ENCODE measurements at places on chromosomes 5 and 9.

DNA sequence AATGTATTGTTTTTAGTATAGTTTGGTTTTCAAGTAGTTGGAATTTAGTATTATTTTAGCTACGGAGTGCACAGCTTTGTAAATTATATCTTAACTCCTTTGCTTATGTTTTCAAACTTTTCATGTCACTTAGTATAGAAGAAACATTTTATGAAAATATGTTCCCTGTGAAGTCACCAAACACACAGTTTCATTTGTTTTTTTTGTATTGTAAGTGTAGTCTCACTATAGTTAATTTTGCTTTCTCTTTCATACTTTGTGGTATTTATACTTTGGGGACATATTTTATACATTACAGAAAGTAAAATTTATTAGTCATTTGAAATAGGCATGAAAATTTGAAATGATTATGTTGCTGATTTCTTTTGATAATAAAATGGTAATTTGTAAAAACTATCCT is 5.0 kb downstream of the CHSY3 start:
- no peak for DNase-seq

GRCh38 chr5:13339093-13339492 is 605.4 kb downstream of the DNAH5 start:
- DNase-seq: no peak

GRCh38 chr5:102959055-102959454 is 160.9 kb downstream of the GIN1 start:
- no peak for DNase-seq

DNA sequence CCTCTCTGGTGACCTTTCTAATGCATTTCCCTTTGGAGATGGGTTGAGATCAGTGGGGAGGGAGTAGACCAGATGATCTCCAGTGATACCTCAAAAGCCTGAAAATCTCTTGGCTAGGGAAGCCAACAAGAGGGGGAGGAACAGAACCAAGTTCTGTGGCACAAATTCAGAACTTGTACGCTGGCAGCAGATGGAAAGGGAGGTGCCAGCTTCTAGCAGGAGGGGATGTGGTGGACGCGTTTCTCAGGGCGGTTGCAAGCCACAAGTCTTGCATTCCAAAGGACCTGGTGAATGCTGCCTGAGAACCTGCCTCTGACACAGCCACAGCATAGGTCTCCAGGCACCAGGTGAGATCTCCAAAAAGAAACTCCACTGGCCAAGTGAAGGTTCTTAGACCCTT is 13.4 kb downstream of the SLIT3 start:
- DNase-seq: no peak

- DNase-seq: no peak
Measured at GRCh38 chr5:96297867-96298266, 135.2 kb downstream of the PCSK1 start.

- DNase-seq: no peak
Measured at GRCh38 chr9:90890146-90890810, 88.7 kb downstream of the SYK start.

DNA sequence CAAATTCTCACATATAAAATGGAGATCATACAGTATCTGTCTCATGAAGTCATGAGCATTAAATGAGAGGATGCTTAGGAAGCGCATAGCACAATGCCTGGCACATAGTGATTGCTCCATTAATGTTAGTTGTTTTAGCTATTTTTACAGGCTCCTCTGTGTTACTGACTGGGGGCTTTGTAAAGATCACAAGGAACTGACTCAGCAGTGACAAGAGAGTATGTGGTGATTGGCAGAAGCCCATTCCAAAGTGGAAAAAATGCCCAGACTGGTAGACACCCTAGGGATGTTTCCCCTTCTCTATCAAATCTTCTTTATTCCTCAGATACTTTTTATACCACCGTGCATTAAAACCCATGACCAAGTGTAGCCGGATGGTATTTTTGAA is 33.5 kb downstream of the ABLIM3 start:
- no peak for DNase-seq

DNA sequence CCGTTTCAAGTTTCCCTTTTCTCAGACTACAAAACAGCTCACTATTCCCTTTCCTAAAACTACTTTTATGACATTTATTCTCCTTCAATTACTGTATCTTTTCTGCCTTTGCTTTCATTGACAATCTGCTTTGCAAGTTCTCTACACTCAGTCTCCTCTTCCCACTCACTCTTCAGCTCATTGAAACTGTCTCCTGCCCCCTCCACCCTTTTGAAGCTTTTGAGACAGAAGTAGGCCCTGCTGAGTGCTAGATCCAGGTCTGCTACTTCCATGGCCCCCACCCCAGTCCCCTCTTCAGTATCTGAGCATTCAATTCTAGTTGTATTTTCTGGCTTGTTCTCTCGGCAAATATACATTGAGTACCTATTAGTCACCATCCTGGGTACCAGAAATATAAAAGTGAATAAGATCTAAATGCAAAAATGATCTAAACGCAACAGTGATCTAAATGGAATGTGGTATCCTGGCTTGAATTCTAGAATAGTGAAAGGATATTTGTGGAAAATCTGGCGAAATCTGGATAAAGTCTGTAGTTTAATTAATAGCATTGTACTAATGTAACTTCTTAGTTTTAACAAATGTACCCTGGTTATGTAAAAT is 58.4 kb downstream of the OR2K2 start:
- no peak for DNase-seq

DNA sequence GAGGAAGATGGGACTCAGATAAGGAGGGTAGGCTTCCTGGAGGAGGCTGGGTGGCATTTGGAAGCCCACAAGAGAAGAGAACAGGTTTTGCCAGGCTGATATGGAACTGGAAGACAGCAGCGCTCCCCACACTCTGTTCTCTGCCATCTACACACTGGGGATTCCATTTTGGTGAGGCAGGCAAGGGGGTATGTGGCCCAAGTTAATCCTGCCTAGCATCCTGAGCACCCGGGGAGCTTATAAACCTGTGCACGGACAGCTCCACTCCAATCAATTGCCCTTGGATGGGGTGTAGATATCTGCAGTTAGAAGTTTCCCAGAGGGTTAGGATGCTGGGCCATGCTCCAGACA is 158.8 kb downstream of the MACROH2A1 start:
- DNase-seq: no peak

DNA sequence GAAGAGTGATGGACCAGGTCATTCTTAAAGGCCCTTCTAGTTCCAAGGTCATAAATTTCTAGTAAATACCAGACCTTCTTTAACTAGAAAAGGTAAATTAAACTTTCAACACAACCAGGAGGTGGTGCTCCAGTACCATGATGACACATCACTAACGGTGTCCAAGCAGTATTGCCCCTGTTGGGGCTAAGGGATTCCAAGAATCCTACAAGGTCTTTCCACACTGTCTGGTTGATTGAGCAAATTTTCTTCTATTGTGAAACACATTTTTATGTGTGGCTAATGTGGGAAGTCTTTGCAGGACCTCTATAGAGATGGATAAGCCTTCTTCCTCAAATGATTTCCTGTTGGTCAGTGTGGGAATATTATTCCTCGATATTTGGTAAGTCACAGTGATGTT is 459.6 kb upstream of the PAPPA start:
- no peak for DNase-seq

DNA sequence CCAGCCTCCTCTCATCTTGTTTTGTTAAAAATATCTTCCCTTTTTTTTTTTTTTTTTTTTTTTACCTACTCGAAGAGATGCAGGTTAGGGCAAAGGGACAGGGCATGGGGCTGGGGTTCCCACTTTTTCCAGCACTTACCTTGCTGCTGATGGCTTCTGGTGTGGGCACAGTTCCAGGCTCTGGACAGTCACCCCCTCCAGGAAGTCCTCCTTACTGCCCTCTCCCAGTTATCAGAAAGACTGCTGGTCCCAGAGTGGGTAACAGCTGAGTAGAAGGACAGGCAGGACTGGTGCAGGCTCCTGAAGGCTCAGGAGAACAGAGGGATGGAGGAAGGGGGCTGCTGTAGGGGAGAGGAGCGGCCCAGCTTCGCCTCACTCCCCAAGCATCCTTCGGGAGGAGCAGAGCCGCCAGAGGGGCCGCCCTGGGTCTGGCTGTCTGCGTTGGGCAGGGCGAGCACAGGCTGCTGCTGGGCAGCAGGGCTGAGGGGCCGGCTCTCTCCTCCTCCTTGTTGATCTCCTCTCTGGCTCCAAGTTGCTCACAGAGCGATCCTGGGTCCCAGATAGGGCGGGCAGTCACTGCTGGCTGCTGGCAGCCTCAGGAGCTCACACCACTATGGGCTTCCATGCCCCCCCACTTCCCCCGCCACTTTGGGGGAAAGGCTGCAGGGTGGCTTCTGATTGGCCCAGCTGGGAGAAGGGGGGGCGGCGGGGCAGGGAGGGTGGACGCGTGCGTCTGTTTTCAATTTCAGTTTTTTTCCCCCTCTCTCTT is at the start of gene PDGFRB:
Gene PDGFRB (minus strand): TSS at position 588 of the 769 bp plus-strand sequence. CDS start 18,798 bp downstream, outside the sequence.
- DNase-seq: no peak

DNA sequence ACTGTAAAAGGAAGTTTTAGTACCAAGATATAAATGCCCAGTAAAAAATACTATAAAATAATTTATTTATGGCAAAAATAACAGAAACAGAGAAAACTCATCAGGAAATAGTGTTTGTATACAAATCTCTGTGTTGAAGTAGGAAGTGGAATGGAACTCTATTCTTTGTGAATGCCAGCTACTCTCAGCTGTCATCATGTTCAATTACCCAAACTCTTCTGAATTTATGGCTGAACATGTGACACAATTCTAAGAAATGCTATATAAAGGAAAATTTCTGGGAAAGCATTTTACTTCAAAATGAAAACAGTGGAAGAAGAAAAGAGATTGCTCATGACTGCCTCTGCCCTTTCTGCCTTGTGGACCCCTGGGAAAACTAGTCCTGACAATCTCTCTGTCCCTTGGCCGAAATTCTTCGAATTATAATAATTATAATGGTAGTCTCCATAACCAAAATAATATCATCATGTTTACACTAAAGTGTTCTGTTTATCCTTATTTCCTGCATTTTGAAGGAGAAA is 522.3 kb upstream of the ST8SIA4 start:
- DNase-seq: no peak

- DNase-seq: no peak
Measured at GRCh38 chr5:66174338-66174737, 30.2 kb downstream of the SREK1 start.

DNA sequence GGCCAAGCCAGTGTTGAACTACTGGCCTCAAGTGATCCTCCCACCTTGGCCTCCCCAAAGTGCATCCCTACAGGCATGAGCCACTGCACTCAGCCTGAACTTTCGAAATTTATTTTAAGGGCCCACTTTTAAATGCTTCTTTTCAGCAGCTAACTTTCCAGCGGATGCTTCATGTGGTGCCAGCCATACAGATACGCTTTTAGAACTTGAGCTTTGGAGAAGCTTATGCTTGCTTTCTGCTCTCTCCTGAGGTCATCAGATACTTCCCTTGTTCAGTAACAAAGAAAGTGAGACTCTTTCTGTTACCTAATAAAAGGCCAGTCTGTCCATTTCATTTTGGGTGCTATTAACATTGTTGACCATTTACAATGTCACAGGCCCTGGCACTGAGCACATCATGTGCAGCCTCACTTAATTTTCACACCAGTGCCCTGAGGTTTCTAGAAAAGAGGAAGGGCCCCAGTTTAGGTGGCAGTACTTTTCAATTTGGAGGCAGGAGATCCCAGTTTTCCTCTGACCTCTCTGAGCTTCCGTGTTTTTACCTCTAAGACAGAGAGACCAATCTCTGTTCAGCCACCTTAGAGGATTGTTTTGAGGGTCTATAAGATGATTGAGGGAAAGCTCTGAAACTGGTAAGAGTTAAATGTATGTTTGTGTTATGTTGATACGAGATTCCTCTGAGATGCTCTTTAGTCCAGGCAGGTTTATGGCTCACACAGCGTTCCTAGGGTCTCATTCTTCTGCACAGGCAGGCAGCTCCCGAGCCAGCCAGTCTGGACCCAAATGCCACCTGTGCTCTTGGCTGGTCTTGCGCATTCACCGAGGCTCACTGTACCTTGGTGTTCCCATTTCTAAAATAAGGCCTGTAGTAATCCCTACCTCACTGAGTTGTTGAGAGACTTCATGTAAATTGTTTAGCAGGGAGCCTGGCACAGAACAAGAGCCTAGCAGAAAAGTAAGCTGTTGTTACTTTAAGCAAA is 4.4 kb downstream of the ABL1 start:
- DNase-seq: no peak

DNA sequence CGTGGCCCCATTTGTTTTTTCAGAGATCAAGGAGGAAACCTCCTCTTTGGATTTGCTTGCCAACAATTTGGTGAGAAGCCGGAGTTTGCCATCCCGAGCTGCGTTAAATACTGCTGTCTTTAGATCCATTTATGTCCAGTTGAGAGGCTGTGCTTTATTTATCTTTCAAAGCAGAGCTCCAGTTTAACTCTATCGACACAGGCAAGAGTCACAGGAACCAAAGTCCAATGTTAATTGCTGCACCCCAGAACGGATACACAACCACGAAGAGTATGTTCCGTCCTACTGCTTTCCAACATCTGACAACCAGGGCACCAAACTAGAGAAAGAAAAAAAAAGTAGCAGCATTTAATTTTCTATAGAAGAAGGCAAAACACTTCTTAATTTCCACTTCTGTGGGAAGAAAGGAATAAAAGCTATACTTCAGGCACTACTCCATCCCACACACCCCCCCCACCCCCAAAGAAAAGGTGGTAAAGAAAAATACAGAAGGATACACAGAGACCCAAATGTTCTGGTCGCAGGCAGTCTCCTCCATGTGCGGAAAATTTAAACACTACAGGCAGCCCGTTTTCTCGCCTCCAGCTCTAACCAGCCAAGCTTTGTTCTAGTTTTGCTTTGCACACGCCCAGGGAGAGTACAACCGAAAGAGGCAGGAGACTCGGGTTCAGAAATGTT is 1.1 kb downstream of the FEM1C start:
- DNase-seq: no peak

DNA sequence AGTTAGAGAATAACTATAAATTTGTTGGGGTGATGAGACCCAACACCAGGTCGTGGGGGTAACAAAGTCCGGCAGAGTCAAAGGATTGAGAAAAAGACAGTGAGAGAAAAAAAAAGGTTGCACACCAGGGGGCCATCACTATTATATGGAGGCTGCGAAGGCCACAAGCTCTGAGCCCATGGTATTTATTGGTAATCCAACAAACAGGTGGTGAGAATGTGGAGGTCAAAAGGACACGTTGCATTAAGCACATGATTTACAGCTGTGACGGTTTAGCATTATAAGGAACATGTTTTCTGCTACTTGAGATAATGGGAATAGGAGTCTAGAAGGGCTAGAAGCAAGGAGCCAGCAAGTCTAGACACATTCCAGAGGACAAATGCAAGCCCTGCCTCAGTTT is 2202.2 kb upstream of the C9orf72 start:
- no peak for DNase-seq

- DNase-seq: no peak
Measured at GRCh38 chr5:64176301-64176700, 10.7 kb downstream of the RNF180 start.

DNA sequence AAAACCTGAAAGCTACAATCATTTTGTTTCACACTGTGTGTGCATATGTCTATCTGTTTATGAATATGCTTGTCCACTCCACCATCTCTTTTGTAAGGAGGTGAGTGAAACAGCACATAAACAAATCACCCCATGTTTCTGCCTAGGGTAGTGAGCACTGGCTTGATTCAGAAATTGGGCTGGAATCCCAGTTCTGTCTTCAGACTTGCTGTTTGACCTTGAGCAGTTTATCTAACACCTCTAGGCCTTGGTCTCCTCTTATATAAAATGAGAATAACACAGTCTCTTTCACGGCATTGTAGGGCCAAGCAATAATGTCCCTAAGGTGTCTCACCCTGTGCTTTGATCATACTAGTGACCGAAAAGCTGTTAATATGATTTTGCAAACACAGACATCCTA is 61.2 kb downstream of the ZNF366 start:
- DNase-seq: no peak

Measured in NCI-H187 (cell line).